ENCODE measurements at places on chromosomes 3 and 15.

GRCh38 chr3:152365766-152366593 is 97.3 kb downstream of the MBNL1 start:
- no peak for DNase-seq

DNA sequence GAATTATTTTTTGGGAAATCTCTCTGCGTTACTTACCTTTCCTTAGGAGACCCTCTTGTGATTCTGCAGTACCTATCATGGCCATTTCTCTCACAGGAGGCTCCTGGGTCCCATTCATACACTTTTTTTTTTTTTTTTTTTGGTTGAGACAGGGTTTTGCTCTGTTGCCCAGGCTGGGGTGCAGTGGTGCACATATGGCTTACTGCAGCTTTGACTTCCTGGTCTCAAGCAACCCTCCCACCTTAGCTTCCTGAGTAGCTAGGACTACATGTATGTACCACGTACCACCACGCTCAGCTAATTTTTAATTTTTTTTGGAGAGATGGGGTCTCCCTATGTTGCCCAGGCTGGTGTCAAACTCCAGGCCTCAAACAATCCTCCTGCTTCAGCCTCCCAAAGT is 36.1 kb downstream of the TRAK1 start:
- DNase-seq = no peak

- no peak for DNase-seq
These were observed 36.3 kb downstream of the MESD start for GRCh38 chr15:80953001-80953952.

DNA sequence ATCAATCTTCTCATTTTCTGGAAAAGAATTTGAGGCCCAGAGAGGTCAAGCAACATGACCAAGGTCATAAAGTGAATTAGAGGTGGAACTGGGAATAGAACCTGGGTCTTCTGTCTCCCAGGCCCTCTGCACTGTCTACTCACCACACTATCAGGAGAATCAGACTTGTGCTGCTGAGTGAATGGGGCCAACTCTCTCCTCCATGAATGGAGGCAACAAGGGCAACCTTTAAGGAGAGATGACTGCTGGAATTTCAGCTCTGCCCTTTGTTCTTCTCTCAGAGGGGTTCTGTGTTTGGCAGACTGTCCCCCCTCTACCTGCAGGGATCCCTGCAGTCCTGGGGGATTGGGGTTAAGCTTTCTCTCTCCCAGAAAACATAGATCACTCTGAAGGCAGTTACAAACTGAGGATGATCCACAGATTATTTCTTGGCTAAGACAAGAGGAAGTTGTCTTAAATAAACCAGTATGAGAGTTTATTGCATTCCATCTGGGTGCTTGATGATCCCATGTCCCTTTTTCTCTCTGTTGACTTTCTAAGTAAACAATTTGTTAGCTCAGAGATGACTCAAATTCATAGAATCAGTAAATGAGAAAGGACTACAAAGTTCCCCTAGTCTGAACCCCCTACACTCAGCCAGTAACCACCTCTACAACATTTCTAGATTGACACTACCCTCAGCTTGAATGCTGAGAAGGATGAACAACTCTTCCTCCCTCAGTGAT is 99.0 kb upstream of the LIPC start:
- no peak for DNase-seq

- no peak for DNase-seq
These were observed 47.5 kb upstream of the MUC4 start for GRCh38 chr3:195859061-195859845.

GRCh38 chr3:16249336-16249735 is 15.4 kb downstream of the DPH3 start:
- DNase-seq = no peak

GRCh38 chr3:71244826-71245488 is 338.6 kb downstream of the FOXP1 start:
- DNase-seq = no peak

GRCh38 chr3:112530573-112530972 is 31.2 kb downstream of the ATG3 start:
- no peak for DNase-seq

- no peak for DNase-seq
These were observed 283.3 kb upstream of the RGMA start for GRCh38 chr15:93372208-93372864.

- DNase-seq = no peak
These were observed 40.3 kb downstream of the CCR4 start for GRCh38 chr3:32991781-32992180.

GRCh38 chr3:187227658-187228258 is 30.5 kb downstream of the RTP1 start:
- DNase-seq = no peak

DNA sequence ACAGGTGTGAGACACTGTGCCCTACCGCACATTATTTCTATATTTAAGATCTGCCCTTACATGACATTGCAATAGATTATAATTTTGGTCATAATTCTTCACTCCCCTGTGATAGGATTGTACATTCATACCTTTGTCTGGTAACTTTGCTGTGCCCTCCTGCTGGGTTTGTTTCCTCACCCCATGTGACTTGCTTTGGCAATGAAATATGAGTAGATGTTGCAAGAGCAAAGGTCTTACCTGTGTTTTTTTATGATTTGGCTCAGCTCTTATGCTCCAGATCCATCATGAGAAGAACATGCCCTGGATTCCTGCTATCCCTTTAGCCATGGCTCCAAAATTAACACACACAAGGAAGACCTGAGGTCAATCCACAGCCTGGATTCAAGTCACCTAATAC is 137.7 kb upstream of the EOMES start:
- no peak for DNase-seq

DNA sequence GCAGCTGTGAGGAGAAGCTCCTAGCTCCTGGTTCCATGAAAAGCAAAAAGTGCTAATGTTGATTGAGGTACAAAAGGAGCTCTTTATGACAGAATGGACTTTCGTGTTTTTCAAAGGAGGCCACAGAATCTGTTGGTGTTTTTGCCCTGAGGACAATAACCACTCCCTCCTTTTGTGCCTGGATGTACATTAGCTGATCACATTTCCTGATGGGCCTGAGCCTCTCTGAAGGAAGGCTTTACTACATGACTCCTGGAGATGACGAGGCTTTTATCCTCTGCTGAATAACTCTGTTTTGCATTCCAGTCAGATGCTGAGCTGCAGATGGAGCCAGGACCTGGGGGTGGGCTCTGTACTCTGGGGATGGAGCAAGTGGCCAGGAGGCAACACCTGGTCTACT is 301.9 kb downstream of the CACNA2D3 start:
- DNase-seq = no peak

DNA sequence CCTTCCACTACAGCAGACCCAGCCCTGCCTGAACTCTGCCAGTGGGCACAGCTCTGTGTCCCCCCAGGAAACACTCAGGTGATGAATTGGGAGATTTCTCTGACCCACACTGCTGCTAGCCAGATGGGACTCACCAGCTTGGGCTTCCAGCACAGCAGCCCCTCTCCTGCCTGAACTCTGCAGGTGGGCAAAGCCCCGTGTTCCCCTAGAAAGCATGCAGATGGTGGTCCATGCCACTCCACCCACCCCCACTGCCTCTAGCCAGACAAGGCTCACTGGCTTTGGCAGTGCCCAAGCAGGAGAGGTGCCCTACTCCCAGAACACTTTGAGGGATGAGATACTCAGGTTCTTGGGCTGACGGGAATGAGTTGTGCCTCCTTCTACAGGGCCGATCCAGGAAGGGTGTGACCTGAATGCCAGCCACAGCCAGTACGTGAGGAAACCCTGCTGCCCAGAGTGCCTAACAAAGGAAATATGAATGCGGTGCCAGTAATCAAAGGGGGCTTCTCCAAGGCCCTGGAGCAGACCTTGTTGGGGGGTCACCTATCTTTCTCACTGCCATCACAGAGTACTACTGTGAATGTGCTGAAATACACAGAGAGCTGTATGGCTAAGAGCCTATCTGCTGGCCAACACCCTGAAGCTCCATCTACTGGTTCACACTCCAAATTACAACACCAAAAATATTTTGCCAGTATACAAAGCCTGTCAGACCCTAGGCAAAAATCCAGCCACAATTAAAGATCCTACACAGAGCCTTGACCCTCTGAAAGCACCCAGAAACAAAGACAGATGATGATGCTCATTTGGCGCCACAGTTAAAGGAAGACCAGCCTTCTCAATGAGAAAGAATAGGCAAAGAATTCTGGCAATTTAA is 61.9 kb downstream of the BTLA start:
- DNase-seq = peak; percentile 57

DNA sequence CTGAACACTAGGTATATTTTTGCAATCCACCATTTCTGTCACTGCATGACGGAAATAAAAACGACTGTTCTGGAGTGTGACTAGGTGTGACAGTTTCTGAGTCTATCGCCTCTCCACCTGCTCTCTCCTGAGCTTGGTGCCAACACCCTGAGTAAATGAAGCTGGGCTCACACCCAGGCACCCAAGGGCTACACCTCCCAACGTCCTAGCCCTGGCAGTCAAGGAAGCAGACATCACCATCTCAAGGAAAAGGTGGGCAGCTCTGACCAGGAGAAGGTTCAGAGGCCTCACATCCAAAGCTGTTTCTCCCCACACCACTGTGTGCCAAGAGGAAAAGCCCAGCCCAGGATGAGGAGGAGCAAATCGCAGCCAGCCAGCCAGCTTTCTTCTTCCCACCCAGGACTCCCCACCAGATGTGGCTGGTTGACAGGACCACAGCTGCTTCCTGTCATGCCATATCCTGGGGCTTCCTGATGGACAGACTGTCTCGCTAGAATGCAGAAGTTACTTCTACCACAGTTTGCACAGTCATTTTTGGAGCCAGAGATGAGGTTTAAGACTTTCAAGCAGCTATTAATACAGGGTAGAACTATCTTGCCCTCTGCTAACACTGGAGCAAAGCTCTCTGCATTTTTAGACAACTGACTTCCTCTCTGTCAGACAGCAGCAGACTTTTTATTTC is 3.3 kb downstream of the SCAMP2 start:
- DNase-seq = no peak

DNA sequence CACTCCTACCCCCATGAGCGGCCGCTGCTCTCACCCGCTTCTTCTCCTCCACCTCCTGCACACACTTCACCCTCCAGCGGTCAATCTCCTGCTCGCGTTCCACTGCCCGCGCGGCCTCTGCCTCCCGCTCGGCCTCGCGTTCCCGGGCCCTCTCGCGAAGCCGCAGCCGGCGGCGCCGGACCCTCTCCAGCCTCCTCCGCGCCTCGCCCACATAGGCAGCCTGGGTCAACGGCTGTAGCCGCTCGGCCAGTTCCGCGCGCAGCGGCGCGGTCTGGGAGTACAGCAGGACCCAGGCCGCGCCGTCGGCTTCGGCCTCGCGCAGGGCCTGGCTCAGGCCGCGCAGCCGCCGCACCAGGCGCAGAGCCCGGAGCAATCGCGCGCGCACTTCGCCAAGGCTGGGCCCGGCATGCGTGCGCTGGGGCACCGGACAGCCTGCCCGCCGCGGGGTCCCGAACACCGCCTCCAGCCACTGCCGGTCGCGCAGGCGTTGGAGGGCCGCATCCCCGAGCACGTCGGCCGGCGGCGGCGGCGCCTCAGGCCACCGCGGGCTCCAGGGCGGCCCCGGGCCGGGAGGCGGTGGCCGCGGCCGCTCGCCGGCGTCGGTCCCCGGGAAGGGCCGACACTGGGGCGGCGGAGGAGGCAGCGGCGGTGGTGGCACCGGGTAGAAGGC is 595 bp downstream of the PDCD7 start:
- no peak for DNase-seq

DNA sequence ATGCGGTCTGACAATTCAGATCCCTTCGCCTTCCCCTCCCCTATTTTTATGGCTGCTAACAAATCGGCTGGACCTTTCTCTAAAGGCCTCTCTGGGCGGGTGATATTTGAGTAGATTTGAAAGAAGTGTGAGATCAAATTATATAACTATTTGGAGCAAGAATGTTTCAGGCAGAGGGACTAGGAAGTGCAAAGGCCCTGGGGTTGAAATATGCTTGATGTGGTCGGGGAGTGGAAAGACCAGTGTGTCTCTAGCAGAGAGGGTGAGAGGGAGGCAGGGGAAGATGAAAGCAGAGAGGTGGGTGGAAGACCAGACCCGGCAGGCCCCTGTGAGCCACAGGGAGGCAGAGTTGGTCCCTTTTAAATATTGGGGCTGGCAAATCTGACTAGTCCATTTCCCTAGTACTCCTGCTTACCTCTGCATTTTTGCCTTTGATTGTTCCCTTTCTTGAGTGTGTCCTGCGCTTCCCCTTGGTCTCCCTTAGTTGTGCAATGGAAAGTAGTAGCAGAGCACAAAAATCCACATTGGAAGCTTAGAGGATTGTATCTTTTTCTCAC is 32.3 kb downstream of the SLCO3A1 start:
- DNase-seq = no peak

GRCh38 chr3:129028866-129029265 is 27.8 kb downstream of the EFCC1 start:
- no peak for DNase-seq

All from chondrocyte (in vitro differentiated cells).